ENCODE measurements at places on chromosomes 7 and 10. TPM values are rescaled to one million over a fixed set of nuclear protein-coding genes. Genes with fewer than 3 reads are reported as not detected.

DNA sequence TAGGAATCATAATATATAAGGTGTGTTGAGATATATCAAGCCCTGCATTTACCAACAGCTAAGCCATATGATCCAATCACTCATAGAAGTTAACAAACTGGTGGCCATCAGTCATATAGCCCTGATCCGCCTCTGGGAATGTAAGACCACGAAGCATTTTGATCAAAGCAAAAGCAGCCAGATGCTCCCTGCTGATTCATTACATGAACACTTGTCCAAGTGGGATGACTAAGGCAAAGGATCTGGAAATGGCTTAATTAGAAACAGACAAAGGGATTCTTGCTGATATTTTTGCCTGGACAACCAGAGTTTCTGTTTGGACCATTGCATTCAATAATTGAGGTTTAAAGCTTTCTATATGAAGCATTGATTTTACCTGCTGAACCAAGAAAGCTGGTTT lies 535.5 kb downstream of the GPAM start:
- DNase-seq: no peak

GRCh38 chr7:81150951-81151361 lies 232.1 kb upstream of the SEMA3C start:
- DNase-seq: no peak

GRCh38 chr10:8026349-8027259 lies 27.9 kb upstream of the GATA3 start:
- no peak for DNase-seq

DNA sequence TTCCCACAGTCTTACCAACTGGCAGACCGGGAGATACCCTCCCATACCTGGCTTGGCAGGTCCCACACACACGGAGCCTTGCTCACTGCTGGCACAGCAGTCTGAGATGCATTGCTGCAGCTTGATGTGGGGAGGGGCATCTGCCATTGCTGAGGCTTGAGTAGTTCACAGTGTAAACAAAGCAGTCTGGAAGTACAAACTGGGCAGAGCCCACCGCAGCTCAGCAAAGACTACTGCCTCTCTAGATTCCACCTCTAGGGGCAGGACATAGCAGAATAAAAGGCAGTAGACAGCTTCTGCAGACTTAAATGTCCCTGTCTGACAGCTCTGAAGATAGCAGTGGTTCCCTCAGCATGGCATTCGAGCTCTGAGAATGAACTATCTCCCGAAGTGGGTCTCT lies 69.6 kb upstream of the RELN start:
- no peak for DNase-seq

GRCh38 chr10:48377751-48378530 lies 71.5 kb downstream of the MAPK8 start:
- DNase-seq: no peak

DNA sequence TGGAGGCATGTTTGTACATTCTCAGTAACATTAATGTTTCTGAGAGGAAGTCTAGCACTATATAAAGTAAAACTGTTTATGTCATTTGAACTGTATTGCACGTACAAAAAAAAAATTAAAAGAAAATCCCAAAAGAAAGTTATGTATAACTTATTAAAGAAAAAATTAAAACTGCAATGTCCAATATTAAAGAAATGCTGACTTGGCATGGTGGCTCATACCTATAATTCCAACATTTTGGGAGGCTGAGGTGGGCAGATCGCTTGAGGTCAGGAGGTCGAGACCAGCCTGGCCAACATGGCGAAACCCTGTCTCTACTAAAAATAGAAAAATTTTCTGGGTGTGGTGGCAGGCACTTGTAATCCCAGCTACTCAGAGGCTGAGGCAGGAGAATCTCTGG lies 178.7 kb upstream of the VIPR2 start:
- DNase-seq: no peak

DNA sequence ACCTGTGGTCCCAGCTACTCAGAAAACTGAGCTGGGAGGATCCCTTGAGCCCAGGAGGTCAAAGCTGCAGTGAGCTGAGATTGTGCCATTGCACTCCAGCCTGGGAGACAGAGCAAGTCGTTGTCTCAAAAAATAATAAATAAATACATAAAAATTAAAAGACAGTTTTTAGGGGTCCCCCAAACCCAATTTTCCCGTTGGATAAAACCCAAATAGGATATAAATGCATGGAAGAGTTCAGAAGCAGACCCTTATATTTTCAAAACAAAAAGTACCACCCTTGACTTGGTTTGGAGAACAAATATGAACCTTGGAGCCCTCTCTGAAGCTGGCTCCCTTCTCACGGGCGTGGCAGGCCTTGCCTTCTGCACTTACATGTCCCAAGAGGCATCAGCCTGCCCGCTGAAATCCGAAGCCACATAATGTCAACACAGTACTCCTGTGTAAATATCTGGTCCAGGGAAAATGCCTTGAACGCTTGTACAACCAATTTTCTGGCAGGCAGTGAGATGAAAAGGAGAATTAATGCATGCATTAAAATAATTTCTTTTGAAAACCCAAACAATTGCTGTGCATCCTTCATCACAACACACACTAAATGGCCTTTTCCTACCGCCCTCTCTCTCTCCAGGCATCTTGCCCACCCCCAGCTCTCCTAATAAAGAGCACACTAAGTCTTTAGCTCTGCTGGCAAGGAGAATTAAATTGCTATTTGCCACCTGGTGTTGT lies 46.4 kb upstream of the PARD3 start:
- DNase-seq: no peak

GRCh38 chr10:76311752-76312636 lies 880.6 kb downstream of the LRMDA start:
- DNase-seq: no peak

- no peak for DNase-seq
These were observed 51.9 kb upstream of the CAPZA2 start for GRCh38 chr7:116810267-116811116.

DNA sequence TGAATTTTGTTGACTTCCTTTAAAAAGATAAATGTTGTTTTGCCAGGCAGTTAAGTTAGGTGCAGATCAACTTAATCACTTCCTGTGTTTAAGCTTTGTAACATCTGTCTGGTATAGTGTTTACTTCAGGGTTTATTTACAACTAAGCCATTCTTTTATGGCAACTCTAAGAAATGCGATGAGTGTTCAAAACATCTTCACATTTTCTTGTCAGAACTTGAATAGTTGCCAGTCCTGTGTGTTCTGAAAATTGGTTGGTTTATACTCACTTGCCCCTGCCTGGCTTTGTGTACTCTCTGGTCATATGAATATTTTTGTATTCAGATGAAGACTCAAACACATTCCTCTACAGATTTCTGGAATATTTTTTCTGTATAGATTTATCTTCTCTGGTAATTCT lies 327.2 kb downstream of the MDFIC start:
- no peak for DNase-seq

DNA sequence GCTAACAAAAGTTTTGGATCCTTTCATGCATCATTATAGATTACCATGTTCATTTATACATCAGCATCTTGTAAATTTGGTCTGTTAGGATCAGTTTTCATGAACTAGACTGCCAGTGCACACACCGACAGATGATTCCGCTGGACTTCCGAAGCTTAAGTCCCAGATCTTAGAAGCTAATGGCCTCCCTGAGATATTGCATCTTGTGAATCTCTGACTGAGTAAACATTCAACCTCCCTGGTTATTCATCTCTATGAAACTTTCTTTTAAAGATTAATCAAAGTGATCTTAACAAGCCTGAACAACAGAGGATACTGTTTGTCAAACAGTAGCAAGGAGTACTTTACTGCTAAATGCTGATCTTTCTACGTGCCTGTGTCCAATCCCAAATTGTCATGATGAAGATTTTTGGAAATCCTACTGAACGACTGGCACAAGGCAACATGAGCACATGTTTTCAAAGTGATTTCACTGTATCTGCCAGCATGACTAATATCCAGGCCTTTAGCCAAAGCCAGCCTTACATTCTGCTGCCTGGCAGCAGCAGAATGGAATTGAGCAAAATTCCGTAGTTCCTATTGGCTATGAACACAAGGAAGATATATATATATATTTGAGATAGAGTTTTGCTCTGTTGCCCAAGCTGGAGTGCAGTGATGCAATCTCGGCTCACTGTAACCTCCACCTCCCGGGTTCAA lies 91.3 kb upstream of the ANK3 start:
- no peak for DNase-seq

- DNase-seq: no peak
These were observed 188.3 kb upstream of the STK17A start for GRCh38 chr7:43394441-43395130.

DNA sequence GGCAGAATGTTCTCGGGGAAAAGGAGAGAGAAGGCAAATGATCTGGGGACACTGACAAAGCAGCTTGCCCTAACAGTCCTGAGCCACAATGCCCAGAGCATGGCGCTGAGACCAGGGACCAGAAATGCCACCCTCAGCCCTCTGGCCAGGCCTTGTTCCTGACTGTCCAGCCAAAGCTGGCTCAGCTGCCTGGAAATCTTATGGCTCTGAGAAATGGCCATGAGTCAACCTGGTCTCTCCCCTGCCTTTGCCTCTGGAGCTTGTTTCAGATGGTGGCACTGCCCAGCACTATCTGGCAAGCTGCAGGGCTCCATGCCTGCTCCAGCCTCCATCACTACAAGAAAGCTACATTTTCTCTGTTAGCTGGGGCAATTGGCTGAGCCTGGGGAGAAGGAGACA lies 90.5 kb upstream of the PLXNA4 start:
- DNase-seq: no peak

DNA sequence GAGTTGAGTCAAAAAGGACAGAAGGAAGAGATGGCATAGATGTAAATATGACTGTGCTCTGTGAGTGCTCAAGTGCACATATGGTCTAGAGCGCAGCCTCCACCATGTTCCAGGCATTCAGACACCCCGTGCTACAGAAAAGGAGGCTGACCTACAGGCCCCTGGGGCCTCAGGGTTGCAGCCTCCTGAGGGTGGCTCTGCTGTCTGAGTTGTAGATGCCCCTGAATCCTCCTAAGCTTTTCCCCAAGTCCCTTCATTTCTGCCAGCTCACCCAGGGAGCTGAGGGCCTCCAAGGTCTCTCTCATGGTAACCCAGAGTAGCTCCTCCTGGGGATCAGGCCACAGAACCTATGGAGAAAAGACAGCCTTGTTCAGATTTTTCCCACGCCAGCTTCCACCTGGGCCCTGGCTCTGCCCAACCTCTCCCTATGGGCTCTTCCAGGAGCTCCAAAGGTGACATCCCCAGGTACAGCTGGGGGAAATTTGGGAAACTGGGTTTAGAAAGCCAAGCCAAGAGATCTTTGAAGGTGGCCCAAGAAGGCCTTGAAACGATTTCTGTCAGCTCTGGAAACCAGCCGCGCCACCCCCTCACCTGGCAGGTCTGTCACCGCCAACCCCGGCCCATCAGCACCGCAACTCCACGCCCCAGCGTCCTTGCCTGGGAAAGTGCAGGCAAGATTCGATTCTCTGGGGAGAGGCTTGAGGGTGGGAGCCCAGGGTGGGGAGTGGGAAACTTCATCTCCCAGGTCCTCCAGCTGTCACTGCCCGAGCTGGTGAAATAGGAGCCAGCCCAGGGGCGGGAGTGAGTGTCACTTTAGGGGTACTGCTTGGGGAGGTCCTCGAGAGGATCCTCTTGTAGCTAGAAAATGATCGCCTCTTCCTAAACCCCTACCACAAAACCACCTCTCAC lies 2.4 kb downstream of the ZNF467 start:
- no peak for DNase-seq

GRCh38 chr7:147833970-147834369 lies 756.6 kb upstream of the C7orf33 start:
- DNase-seq: no peak

DNA sequence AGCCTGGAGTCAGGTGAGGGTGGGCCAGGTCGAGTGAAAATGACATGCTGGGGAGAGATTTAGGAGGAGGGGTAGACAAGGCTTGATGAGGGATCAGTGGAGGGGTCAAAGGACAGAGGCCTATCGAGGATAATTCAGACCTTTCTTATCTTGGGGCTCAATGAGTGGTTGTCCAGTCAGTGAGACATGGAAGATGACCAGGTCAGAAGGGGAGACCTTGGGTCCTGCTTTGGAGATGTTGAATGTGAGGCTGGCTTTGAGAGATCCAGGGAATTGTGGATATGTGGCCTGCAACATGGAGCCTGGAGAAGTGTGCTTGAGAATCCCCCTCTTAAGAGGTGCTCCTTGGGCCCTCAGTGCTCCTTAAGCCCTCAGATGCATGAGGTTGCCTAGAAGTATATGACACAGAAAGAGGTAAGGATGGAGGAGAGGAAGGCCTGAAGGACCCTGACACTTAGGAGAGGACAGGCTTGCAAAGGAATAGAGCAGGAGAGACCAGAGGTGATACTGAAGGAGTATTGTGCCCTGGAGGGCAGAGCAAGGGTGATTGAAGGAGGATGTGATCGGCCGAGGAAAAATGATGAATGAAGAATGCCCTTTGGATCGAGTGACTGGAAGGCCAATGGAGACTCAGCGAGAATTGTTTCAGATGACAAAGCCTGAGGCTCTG lies 129.8 kb upstream of the GPR26 start:
- no peak for DNase-seq

The ANKRD61 gene
- total RNA-seq: not detected

The SGPL1 gene
- 35.5 TPM for total RNA-seq

The GPR85 gene
- total RNA-seq: not detected

The ICA1 gene
- not detected for total RNA-seq

The CCDC172 gene
- not detected for total RNA-seq

The ACTL6B gene
- total RNA-seq: not detected

Data from naive thymus-derived CD4-positive, alpha-beta T cell (primary cell).